ENCODE measurements at places on chromosomes 11 and 22.

- no peak for DNase-seq
These were observed 93.2 kb upstream of the APOA1 start for GRCh38 chr11:116930586-116930985.

GRCh38 chr11:22927793-22928192 lies 67.5 kb upstream of the CCDC179 start:
- no peak for DNase-seq

DNA sequence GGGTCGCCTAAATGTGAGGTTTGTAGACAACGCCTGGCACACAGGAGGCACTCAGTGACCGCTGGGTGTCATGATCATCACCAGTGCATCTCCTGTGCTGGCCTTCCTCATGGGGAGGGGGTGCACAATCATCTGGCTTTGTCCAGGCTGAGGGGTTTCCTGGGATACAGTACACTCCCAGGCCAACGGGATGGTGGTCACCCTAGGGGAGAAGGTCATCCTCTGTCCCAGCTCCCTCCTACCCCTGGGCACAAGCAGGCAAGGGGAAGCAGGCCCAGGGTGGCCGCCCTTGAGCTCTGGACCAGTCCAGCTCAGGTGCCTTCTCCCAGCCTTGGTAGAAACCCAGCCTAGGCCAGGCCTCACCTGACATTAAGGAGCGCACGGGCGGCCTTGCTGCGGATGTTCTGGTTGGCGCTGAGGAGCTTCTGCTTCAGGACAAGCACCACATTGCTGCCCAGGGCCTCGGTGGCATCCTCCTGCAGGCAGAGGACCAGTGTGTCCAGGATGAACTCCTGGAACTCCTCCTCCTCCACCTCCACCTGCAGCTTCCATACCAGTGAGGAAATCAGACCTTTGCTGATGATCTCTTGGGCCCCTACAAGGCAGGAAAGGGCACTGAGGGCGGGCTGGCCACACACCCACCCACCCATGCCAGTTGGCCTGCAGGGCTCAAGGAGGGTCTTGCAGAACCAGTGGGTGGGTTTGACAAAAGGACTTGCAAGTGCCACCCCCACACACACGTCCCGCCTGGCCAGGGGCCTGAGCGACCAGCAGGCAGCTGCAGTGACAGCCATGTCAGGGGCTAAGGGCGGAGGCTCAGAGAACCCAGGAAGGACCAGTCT lies 6.6 kb upstream of the GNAZ start:
- DNase-seq, result no peak

DNA sequence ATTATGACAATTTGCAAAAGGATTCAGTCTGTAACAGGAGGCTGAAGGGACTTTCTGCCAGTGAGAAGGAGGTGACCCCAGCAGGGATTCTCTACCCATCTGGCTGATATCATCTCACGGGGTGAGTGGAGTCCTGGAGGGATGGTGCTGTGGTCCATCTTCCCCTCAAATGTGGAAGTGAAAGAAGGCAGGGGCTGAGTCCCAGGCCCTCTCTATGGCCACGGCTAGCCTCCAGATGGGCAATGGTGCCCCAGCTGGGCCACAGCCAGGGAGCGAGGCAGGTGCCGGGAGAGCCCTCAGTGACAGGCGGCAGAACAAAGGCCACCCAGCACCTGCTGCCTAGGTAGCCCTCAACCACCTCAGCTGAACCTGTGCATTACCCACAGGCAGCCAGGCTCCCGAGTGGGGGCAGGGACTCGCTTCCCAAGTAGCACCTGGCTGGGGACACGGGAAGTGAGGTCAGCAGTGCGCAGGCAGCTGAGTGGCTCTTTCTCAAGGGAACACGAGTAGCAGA lies 6.7 kb downstream of the NECTIN1 start:
- DNase-seq, result no peak

DNA sequence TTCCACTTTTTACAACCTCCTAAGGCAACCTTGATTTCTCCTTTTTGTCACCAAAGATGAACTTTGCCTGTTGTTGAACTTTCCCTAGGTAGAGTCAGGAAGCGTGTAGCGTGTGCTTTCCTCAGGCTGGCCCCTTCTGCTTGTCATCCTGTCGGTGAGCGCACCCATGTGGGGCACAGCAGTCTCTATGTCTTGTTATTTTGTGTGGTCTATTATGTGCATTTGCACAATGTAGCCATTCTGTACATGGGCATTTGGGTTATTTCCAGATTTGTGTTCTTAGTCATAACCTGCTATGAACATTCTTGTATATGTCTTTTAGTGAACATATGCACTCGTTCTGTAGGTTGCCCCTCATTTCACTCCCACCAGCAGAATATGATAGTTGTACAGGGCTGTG lies 34.9 kb downstream of the CABIN1 start:
- DNase-seq, result no peak

GRCh38 chr11:65310736-65311135 lies 3.9 kb upstream of the CDC42EP2 start:
- DNase-seq, result no peak

DNA sequence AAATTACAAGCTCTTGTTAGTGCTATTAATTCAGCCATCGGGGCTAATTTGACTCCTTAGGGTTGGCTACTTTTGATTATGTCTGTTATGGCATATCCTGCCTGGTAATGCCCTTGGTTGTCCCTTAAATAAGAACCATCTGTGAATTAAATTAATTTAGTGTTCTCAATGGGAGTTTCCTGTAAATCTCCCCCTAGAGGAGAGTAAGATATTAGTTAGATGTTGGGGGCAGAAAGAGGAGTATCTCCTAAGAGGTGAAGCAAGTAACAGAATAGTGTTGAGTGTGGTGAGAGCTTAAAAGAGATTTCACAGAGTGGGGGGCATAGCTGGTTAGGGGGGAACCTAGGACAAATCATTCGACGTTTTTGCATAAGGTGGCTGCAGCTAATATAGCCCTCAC lies 1126.9 kb downstream of the JRKL start:
- no peak for DNase-seq

GRCh38 chr11:47564933-47565339 lies 463 bp upstream of the PTPMT1 start:
- DNase-seq, result no peak

Data from NCI-H1930 (cell line).